ENCODE measurements at places on chromosomes 4 and X.

DNA sequence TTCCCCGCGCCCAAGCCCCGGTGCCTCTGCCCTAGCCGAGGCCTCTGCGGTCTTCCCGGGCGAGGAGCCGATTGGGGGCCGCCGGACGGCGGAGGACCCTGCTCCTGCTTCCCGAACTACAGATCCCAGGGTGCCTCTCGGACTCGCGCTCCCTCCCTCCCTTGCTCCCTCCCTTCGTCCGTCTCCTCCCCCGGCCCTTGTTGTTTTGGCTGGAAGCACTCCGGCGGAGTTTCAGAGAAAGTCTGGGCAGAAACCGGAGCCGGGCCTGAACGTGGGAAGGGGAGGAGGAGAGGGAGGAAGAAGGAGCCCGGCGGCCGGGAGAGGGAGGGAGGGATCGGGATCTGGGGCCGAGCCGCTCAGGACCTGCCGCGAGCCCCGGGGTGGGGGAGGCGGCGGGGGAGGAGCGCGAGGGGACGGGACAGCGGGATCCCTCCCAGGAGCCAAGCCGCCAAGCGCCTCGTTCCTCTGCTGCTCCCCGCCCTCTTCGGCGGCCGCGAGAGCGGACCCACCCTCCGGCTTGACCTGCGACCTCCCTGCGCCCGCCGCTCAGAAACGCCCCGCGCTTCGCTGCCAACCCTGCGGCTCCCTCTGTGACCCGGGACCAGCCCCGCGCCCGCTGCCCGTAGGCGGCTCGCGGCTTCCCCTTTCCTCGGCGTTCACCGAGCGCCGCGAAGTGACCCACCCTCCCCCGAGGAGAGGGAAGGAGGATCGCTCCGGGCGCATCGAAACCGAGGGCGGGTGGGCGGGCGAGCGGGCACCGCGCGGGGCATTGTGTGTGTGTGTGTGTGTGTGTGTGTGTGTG, 496 bp upstream of the GAB1 start:
- no peak for DNase-seq

DNA sequence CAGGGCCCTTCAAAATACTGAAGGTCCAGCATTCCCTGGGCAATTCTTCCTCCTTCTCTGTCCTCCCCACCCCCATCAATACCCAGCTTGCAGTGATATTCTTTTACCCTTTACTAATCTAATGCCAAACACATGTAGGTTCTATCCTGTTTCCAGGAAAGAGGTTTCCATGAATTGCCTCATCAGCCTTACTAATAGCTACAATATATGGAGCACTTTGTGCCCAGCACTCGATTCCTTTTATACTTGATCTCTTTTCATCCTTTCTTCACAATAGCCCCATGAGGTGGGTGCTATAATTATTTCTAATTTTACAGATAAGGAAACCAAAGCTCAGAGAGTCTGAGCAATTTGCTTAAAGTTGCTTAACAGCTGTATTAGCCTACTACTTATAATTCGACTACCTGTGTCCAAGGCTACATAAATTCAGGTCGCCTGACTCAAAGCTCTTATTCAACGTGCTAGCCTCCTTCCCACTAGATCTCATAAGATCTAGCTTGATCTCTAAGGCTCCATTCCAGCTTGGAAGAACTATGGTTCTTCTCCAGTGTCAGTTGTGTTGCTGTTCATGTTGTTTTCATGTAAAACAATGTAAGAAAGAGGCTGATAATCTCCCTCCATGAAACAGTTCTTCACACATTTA, 229.6 kb upstream of the PGRMC2 start:
- DNase-seq, result no peak

- no peak for DNase-seq
These were observed 741 bp downstream of the SPATA18 start for GRCh38 chr4:52051615-52052474.

GRCh38 chr4:54976682-54977081, 148.7 kb downstream of the KDR start:
- no peak for DNase-seq

GRCh38 chrX:105845631-105846030, 23.3 kb downstream of the NRK start:
- DNase-seq, result no peak

DNA sequence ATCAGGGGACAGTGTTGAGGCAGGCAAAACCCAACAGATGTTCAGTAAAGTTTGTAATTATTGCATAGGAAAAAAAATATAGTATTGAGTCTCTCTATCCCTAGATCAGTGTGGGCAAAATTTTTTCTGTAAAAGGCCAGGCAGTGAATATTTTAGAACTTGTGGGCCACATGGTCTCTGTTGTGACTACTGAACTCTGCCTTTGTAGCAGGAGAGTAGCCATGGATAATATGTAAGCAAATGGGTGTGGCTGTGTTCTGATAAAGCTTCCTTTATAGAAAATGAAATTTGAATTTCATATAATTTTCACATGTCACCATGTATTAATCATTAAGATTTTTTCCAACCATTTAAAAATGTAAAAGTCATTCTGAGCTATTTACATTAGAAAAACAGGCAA, 193.1 kb downstream of the MID1 start:
- no peak for DNase-seq

- DNase-seq, result no peak
These were observed 36.2 kb downstream of the DCX start for GRCh38 chrX:111375747-111376146.

- DNase-seq, result no peak
These were observed 704.9 kb upstream of the PABPC4L start for GRCh38 chr4:134906404-134907023.

GRCh38 chr4:153082322-153083301, 121.6 kb upstream of the TRIM2 start:
- no peak for DNase-seq

- no peak for DNase-seq
These were observed 1086.0 kb downstream of the NLGN4X start for GRCh38 chrX:5142644-5143043.

DNA sequence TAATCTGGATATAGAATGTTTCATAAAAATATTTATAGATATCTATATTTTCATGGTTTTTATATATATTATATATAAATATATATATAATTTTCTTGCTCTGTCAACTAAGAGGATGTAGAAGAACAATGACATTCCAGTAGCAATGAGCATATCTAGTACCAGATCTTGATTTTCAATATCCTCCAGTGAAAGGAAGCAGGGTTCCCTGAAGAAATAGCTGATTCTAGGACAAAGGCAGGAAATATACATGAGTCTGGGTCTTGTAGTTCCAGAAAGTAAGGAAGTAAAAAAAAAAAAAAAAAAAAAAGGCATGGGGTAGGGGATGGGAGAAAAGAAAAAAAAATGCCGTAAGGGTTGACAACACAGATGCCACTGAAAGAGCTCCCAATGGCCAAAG, 241.4 kb downstream of the RASL11B start:
- no peak for DNase-seq

- no peak for DNase-seq
These were observed 162.3 kb upstream of the PSAPL1 start for GRCh38 chr4:7596918-7597606.

DNA sequence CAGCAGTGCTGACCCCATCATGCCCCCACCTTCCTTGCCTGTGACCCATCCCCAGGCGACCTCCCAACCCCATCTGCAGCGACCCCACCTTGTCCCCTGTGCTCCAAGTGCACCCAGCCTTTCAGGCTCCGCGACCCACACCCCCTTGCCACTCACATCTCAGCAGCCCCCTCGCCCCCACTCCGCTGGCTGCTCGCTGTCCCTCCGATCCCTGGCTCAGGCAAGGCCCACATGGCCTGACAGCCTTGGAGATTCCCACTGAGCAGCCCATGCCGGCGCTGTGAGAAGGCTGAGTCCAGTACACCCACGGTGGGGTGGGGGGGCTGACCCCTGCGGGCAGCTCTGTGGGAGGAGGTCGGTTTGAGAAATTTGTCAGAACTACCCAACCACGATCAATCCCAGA, 9.1 kb downstream of the ZFYVE28 start:
- no peak for DNase-seq

DNA sequence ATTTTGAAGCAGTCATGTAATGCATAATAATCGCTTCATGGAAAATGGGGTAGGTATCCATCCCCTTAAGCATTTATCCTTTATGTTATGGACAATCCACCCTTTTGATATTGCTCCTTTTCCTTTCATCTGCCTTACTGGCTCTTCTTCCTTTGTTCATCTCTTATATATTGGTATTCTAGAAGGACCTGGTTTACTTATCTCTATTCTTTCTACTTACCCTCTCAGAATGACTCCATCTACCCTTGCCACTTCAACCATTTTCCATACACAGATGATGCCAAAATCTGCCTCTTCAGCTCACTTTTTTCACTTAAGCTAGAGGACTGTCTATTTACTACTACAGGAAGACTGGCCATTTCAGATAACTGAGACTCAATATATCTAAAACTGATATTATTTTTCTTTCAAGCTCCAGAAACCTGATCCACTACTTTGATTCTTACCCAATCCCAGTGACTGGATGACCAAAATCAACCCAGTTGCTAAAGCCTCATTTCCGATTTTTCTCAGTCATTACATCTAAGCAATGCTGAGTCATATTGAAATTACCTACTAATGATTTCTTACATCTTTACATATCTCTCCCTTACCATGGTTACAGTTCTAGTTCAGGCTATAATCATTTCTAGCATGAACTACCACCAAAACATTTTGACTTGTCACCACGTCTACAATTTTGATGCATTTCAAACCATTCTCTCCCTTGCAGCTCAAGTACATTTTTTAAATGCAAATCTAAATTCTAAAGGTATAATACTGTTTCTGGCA, 93.7 kb downstream of the FAAH2 start:
- no peak for DNase-seq

DNA sequence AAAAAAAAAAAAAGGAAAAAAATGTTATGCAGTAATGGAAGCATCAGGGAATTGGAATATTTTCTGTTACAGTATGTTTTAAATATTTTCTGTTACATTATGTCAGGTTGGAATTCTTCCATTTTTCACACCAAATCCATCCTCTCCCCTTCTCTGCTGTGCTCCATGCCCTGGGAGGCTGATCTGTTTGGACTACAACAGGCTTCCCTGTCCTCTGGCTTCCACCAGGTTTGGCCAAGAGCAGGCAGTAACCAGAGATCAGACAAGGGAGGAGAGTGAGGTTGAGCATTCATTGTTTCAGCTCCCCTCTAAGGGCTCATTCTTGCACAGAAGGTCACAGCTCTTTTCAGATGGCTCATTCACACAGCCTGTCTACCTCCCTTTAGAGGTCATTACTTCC, 11.7 kb upstream of the TMEM184C start:
- no peak for DNase-seq

GRCh38 chrX:11585174-11585573, 80.5 kb downstream of the ARHGAP6 start:
- no peak for DNase-seq

DNA sequence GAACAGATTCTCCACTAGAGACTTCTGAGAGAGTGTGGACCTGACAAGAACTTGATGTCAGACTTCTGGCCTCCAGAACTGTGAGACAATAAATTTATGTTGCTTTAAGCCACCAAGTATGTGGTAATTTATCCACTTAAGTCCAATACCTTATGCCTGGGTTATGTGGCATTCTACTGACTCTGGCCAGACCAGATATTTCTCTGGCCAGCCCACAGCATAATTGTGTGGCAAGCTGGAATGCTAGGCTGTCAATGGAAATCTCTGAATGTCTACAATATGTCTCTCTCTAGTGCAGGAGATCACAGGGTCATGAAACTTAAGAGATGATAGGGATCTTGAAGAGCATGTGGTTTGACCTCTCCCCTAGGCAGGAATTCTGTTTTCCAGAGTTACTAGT, 251.0 kb downstream of the ZNF674 start:
- no peak for DNase-seq

DNA sequence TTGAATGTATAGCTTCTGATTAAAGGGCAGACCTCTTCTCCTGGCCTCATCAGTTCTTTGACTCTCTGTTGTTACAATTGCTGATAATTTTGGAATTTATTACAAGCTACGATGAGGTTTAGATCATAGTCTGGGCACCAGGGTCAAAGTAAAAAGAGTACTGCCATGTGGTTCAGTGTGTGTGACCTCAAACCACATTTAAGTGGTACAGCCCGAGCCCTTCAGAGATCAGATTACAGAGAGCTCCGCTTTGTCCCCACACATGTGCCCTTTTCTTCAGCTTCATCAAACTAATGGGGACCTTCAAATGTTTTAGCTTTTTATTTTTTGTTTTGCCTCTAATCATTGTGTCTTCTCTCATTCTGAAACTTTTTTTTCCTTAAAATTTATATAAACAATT, 37.1 kb downstream of the SPANXN2 start:
- DNase-seq, result no peak

DNA sequence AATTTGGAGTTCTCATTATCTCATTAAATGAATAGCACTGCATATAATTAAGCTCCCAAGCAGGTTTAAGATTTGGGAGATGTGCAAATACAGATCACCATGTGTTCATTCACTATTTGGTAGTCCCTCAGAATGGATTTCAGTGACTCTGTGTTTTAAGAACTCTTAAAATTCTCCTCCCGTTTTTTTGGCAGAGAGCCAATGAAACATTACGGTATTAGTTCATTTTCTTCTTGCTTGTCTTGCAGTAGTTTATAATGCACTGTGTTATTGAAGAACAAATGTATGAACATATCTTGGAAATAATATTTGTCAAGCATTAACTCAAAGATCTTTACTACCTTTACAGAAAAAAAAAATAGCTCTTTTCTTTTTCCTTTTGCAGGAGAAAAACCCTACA, 32.7 kb downstream of the KLF3 start:
- no peak for DNase-seq

GRCh38 chrX:115697806-115698205, 136.8 kb downstream of the PLS3 start:
- DNase-seq, result no peak

DNA sequence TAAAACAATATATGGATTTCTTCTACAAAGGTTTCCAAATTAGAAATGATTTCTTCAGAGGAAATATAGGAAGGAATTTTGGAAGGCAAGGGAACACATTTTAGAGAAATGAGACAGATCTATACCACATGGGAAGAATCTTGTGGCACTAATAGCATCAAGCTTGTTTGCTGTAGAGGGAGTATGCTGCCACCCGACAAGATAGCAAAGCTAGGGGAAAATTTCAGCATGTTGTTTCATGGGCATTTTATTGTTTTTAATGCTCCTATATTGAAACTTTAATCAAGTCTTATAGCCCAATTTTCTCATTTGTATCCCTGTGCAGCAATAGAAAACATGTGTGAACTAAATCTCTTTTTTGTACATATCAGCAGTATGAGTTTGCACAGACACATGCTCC, 551.7 kb upstream of the INTU start:
- no peak for DNase-seq

DNA sequence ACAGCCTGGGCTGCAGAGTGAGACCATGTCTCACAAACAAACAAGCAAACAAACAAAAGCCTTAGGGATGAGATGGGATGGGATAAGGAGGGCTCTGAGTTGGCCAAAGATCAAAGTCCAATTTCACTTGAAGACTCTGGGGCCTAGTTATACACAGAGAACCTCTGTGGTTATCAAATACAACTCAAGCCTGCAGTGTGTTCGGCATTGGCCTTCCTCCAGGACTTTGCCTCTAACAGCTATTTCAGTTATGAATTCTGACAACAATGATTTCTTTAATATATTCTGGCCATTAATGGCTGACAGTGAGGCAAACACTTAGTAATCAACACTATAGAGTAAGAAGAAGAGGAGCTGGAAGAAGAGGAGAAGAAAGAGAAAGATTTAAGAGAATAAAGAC, 171.1 kb downstream of the PDGFRA start:
- DNase-seq, result no peak

- no peak for DNase-seq
These were observed 41.6 kb upstream of the UGDH start for GRCh38 chr4:39568805-39569204.

Measured in stimulated activated CD8-positive, alpha-beta memory T cell treated with anti-CD3 and anti-CD28 coated beads, Interleukin-15, amount 100 ng/mL, for 24 hours (primary cell).